T-helper 2 cell (primary cell): ENCODE measurements at places on chromosomes 13 and 19.

DNA sequence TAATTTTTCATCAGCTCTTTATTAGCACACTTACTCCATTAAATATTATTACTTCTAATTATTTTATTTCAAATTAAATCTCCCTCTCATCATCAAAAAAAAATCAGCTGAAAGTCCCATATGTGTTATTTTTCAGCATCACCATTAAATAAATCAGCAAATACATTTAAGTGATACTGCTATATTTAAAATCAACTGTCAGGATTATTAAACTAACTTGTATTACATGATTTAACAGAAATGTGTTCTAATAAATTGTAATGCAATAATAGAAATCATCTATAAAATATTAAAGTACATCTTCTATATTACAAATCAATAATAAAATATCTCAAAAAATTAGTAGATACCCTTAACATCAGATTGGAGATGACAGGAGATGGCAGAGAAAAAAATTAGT lies 538.6 kb upstream of the MIR17HG start:
- DNase-seq = no peak

DNA sequence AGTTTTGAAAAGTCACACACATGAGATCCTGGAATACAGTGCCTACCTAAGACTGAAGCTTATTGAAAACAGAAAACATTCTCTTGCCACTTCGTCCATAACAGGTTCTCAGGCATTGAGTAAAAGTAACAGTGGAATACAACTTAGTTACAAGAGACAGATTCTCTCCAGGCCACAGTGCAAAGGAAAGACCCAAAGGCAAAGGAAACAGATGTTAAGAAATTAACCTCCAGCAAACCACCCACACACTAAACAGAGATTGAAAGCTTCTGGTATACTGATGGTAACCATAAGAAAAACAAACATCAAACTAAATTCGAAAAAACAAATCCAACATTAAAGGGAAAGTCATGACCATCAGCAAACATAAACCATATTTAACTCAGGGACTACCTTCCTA lies 914.7 kb downstream of the SLITRK5 start:
- DNase-seq = no peak

GRCh38 chr13:114268344-114269280 lies 12.8 kb upstream of the UPF3A start:
- DNase-seq = no peak

DNA sequence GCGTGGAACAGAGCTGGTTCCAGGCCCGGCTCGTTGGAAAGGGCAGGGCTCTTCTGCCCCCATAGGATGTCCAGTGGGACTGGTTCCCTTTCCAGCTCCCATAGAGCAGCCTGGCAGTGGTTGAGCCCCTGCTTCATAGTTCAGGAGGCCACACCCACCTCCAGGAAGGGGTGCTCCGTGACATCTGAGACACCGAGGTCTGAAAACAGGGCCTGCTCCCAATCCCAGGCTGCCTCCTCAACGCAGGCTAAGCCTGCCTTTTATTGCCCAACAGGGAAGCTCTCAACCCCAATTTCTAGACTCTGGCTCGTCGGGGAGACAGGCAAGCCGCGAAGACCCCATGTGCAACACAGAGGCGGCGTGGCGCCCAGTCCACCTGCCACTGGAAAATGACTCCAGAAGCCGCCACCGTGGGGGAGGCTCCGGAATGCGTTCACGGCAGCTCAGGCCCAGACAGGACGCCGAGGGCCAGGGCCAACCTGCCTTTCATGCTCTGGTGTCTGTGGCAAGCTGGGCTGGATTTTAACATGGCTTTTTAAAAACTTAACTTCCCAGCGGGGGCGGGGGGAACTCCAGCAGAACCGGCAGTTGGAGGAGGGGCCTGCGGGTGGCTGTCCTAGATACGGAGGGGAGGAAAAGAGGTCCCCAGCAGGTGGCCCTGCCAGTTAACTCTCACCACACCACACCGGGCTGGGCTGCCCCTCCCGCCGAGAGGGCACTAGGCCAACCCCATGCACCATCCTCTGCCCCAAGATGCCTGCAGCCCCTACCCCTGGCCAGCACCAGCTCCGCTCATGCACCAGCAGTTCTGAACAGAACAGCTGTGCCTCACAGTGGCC lies 17.9 kb upstream of the TINCR start:
- DNase-seq = no peak

GRCh38 chr19:11581740-11582139 lies 4.3 kb upstream of the ACP5 start:
- peak; percentile 85 for DNase-seq

- DNase-seq = no peak
These were observed 24.1 kb downstream of the PBX4 start for GRCh38 chr19:19594381-19594780.

GRCh38 chr13:71879129-71879535 lies 12.1 kb upstream of the DACH1 start:
- peak; percentile 42 for DNase-seq

DNA sequence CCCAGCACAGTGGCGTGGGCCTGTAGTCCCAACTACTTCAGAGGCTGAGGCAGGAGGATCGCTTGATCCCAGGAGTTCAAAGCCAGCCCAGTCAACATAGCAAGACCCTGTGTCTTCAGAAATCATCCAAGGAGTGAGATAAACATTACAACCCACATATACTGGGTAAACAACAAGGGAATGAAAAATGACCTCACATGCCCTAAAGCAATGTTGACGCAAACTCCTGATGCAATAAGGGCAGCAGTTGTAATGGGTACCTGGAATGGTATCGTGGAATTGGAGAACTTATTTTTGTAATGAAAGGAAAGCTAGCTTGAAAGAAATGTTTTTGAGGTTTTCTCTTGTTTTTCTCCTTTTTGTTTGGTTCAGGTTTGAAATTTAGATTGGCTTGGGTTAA lies 24.5 kb upstream of the LGALS16 start:
- DNase-seq = no peak

GRCh38 chr13:99028890-99029289 lies 51.0 kb upstream of the DOCK9 start:
- DNase-seq = peak; percentile 14

- no peak for DNase-seq
These were observed 96.6 kb downstream of the SIPA1L3 start for GRCh38 chr19:38003438-38004185.

- peak; percentile 60 for DNase-seq
These were observed 12.4 kb downstream of the TMEM143 start for GRCh38 chr19:48351341-48351752.

DNA sequence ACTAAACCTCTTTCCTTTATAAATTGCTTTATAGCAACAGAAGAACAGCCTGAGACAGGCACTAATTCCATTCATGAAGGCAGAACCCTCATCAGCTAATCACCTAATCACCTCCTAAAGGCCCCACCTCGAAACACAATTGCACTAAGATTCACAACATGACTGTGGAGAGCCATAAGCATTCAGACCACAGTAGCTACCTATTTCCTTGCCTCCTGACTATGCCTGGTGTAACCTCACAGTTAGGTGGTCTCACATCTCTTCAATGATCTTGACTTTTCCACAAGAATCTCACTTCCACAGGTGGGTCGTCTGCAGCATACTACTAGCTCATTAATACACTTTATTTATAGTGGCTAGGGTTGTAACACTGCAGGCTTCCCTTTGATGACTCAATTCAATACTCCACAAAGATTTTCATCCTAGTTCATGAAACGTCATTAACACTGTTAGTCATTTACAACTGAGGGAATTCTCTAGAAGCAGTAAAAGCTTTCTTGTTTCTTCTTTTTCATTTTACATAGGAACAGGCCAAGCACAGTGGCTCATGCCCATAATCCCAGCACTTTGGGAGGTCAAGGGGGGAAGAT lies 27.1 kb downstream of the STK24 start:
- DNase-seq = no peak

GRCh38 chr19:35565016-35565856 lies 1.8 kb upstream of the ATP4A start:
- no peak for DNase-seq

- peak; percentile 38 for DNase-seq
These were observed 5.7 kb downstream of the JAK3 start for GRCh38 chr19:17841810-17842662.

DNA sequence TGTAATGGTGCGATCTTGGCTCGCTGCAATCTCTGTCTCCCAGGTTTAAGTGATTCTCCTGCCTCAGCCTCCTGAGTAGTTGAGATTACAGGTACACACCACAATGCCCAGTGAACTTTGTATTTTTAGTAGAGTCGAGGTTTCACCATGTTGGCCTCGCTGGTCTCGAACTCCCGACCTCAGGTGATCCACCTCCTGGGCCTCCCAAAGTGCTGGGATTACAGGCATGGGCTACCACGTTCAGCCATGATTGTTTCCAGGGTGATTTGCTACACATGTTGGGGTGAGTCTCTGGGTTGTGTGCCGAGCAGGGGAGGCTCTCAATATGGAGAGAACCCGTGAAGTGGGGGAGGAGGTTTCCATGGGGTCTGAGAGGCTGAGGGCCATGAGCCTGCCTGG lies 24.8 kb upstream of the CEACAM21 start:
- no peak for DNase-seq

GRCh38 chr13:36552334-36552733 lies 120.0 kb downstream of the CCNA1 start:
- DNase-seq = no peak

DNA sequence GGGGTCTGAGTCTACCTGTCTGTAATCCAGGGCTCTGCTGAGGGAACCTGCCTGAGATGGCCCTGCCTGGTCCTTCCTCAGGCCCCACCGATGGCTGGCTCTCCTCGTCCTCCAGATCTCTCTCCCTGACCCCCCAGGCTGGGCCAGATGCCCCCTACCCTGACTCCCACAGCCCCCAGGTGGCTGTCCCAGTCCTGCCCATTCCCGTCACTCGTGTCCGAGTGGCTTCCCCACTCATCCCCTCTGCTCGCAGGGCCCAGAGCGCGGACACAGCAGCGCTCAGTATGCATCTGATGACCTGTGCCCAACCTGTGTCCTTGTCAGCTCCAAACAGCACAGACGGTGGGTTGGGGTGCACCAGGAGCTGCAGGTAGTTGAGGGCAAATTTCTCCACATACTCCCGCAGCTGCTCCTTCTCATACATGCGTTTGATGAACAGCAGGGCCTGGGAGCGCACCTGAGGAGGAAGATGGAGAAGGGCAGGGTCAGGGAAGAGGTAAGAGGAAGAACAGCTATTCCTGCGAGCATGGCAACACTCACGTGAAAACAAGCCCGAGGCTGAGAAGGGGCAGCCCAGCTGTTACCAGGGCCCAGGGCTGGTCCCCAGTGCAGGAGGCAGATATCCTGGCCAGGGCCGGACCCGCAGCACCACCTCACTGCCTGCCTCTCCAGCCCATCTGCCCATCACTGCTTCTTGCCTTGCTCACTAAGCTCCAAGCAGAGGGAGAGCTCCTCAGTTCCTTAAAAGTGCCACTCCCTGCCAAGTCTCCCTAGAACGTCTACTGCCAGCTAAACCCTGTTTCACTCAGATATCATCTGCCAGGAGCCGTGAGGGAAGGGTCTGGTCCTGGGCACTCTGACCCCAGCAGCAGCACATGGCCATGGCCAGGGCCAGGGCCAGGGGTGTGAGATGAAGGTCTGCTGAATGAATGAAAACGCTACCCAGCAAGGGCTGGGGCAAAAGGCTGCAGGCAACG lies 11.1 kb upstream of the RSPH6A start:
- DNase-seq = no peak

DNA sequence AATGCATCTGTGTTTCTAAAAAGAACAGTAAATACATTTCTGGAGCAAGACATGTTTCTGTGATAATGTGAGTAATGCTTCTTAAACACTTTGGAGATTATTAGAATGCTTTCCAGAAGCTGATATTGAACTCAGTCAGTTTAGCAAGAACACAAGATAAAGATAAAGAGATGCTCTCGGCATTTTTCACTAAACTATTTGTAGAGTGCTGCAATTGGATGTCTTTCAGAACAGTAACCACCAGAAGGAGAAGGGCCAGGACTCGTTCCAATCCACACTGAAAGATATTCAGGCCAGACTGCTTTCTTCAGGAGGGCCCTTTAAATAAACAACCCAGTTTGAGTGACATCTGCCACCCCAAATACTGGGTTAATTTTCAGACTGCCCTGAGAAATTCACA lies 456.0 kb downstream of the TBC1D4 start:
- no peak for DNase-seq

GRCh38 chr19:27971071-27971470 lies 1241.9 kb downstream of the UQCRFS1 start:
- no peak for DNase-seq

DNA sequence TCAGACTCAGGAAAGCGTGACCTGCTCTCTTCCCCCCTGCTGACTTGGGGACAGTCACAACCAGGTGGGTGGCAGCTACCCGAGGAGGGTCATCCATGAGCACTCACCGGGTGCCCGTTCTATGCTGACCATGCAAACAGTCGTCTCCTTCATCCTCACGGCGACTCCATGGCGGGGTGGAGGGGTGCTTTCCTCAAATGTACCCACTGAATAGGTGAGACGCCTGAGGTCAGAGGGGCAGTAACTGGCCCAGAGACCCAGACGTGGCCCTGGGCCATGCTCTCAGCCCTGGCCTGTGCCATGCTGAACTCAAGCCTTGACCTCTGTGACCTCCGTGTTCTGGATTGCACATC lies 59.2 kb upstream of the TPM4 start:
- DNase-seq = no peak

- DNase-seq = no peak
These were observed 104.6 kb upstream of the VSTM2B start for GRCh38 chr19:29421196-29421545.

- no peak for DNase-seq
These were observed 18.4 kb downstream of the PLIN4 start for GRCh38 chr19:4499855-4500254.

DNA sequence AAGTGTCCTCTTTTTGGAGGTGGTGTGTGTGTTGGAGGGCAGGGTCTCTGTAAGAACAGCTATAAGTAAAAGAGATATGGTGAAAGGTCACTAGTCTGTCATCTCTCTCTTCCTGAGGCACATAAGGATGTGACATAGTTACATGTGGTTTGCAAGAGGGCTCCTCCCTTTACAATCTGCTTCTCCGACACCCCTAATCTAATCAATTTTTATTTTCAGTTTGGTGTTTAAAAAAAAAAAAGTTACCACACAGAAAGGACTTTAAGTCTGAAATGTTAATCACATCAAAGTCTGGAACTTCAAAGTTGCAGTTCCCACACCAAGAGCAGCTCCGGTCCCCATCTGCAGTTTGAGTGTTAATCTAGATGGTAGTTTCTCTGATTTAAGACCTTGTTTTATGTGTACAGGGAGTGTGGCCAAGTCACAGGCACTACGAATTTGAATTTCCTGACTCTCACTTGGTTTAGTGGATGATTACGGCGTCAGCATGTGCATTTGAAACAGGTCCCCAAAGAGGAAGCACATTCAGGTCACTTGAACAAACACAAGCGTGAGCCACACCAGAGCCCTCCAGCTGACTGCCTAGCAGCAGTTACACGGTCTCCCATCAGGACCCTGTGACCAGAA lies 53.1 kb downstream of the FOXO1 start:
- peak; percentile 34 for DNase-seq

GRCh38 chr19:42125536-42125935 lies 6.7 kb downstream of the POU2F2 start:
- no peak for DNase-seq
